Breast epithelium (tissue), 4 donors: ENCODE measurements at places on chromosomes 5 and 9.

DNA sequence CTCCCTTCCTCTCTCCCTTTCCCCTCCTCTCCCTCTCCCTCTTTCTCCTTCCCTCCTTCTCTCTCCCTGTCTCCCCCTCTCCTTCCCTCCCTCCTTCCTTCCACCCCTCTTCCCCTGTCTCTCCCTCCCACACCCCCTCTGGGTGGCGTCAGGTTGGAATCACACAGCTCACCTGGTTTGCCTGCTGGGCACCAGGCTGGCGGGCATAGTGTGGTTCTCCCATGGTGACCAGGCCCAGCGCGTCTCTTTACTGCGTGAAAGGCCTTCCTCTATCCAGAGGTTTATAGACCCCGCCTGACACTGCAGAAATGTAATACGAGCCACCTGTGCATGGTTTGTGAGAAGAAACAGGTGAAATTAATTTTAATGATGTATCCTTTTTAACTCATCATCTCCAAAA, 76.2 kb downstream of the MRPL36 start:
- DNase-seq, result no peak

DNA sequence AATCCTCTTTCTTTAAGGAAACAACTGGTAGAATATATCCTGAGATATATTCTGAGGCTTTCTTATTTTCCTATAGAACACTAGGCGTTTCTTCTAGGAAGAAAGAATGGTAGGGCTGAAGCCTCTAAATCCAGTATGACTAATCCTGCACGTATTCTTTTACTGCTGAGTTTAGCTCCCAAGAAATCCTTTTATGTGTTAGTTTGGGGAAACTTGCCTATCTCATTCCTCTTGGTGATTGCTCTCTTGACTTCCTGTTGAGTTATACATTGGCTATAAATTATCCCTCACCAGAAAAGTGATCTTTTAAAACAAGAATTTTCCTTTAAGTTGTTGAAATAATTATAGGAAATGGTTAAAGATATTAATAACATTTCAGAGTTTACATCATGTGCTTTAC, 422.9 kb downstream of the TMEM161B start:
- DNase-seq, result no peak

- no peak for DNase-seq
These were observed 38.1 kb downstream of the CRHBP start for GRCh38 chr5:76990899-76991459.

DNA sequence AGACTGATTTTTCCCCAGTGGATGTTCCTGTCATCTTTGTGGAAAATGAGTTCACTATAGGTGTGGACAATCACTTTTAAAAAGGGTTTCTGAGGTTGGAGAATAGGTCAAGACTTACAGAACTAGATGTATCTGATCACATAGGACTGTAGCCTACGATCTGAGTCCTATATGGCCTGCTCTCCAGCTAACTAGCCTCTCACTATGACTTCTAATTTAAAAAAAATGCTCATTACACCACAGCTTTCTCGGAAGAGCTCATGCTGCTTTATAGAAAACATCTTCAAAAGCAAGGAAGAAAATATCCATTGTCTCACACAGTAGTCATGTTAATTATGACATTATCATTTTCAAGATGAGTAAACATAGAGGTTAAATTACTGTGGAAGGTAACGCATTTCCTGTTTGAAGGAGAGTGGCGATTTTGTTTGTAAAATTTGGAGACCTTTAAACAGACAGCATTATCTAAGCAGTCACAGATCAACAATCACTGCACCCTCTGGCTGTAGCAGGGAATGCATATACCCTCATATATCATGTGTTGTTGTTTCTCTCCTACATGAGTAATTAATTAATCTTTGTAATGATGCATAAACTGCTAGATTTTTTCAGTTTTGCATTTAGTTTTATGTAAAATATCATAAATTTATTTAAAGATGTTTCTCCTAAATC, 573.7 kb downstream of the GABRG2 start:
- DNase-seq, result no peak

DNA sequence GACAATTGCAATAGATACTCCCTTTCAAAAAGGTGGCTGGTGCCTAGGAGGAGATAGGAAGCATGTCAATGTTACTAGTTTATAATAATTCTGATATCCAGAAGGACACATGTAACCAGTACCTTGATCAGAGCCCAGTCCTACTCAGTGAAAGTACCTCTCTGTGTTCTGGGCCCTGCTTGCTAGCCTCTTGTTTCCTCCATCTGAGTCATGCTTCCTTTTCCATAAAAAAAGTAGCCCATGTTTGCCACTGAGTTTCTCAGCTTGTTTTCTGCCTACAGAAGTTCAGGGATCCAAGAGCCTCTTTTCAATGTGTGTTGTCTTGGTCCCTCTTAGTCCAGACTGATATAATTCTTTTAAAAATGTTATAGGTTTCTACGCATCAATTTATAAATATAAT, 149.0 kb downstream of the SSBP2 start:
- DNase-seq, result no peak

DNA sequence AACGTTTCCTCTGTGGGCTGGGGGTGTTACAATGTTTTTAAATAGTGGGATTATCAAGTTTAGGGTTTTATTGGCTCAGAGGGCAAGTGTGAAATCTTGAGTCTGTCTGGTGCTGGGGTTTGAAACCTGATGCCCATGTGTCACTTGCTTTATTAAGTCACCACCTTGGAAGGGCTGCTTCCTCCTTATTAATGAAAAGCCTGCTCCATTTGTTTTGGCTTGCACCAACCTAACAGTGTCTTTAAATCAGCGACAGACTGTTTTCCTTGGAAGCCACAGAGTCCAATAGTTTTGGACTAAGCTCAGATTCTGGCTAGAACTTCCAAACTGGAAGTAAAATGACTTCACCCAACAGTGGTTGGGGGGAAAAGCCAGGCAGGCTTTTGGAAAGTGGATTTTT, 10.7 kb upstream of the PALM2AKAP2 start:
- no peak for DNase-seq

DNA sequence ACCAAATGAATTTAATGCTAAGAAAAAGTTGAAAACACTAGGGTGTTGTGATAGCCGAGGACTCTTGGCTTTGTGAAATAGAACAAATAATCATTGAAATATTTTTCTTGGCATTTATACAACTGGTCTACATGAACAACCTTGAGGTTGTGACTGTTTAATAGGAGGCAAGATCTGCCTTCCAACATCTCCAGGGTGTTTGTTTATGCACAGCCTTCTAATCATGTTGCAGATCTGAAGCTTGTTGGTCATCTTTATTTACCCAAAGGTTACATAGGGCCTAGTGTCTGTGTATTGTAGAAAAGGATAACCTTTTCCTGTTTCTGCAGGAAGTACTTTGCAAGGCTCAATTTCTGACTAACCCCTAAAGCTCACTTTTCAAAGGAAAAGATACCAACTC, 65.2 kb upstream of the RANBP3L start:
- no peak for DNase-seq

DNA sequence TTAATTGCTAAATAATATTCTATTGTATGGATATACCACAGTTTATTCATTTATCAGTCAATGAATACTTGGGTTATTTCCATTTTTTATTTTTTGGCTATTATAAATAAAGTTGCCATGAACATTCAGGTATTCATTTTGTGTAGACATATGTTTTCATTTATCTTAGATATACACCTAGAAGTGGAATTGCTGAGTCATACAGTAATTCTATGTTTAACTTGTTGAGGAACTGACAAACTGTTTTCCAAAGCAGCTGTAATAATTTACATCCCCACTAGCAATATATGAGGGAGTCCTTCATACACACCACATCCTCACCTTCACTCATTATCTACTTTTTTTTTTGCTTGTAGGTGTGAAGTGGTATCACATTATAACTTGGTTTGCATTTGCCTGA, 123.6 kb downstream of the FBN2 start:
- no peak for DNase-seq
